ENCODE measurements at places on chromosomes 5 and 9.

- no peak for DNase-seq
Measured at GRCh38 chr5:171562822-171563221, 143.4 kb downstream of the FGF18 start.

DNA sequence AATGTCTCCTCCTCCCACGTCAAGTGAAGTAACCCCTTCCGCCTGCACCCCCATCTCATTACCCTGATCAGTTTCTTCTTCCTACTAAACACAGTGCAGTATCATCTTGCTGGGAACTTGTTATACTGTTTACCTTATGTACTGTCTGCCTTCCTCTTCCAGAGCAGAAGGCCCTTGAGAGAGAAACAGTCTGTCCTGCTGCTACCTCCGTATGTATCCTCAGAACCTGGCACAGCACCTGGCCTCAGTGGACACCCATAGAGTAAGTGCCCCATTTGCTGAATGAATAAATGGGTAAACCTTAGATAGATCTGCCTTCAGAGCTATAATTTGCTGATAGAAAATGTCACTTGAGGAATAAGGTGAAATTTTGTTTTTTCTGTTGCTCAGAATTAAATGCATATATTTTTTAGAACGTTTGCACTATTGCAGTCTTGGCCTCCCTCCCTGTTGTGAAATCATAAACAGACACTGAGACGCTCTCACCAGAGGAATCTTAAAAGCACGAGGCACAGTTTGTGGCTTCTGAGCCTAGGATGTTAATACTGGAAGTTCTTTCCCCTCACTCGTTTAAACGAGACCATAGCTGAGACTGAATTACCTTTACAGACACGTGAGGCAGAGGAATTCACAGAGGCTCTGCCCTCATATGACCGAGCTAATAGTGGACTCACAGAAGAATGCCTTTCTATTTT, 223.1 kb upstream of the DAP start:
- DNase-seq, result no peak

GRCh38 chr9:85586684-85587083, 155.1 kb downstream of the AGTPBP1 start:
- DNase-seq, result no peak

- DNase-seq, result no peak
Measured at GRCh38 chr5:119681734-119682133, 52.4 kb downstream of the FAM170A start.

DNA sequence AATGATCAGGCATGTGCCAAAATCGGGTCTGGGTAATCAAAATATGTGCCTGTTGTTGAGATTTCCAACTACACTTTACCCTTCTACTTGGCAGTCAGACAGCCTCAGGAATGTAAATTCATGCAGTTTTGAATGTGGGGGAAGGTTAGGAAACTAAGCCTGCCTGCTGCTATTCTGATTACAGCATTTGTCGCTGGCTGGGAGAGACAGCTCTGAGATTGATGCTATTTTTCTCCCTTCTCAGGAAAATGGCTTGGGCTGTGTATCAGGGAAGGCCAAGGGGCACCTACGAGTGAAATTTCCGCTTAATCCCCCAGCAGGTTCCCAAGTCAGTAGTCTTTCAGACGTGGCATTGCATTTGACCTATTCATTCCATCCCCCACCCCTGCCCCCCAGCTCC, 3.6 kb upstream of the RGS7BP start:
- no peak for DNase-seq

DNA sequence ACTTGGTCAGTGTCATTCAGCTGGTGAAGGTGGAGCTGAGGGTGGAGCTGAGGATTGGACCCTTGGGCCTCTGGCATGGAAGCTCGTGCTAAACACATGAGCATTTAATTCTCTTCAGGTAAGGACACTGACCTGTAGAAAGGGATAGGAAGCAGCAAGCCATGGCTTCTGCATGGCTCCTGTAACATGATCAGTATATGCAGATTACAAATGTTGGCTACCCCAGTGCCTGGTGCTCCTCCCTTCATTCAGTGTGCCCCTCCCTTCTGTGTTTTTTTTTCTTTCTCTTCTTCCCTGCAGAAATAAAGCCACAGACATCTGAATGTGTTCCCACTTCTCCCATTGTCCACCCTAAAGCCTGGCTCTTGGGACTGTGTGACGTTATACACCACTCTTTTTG, 52.9 kb downstream of the ARHGAP26 start:
- DNase-seq, result no peak

- DNase-seq, result no peak
Measured at GRCh38 chr5:55290991-55291390, 16.5 kb downstream of the DHX29 start.

- no peak for DNase-seq
Measured at GRCh38 chr5:148070621-148071020, 6.8 kb downstream of the SPINK5 start.

- no peak for DNase-seq
Measured at GRCh38 chr9:132984202-132985070, 5.9 kb downstream of the GFI1B start.

- no peak for DNase-seq
Measured at GRCh38 chr5:40390281-40391149, 289.2 kb upstream of the PTGER4 start.

- no peak for DNase-seq
Measured at GRCh38 chr9:13322828-13323550, 43.5 kb upstream of the MPDZ start.

GRCh38 chr9:121388140-121388905, 18.3 kb upstream of the STOM start:
- DNase-seq, result no peak

DNA sequence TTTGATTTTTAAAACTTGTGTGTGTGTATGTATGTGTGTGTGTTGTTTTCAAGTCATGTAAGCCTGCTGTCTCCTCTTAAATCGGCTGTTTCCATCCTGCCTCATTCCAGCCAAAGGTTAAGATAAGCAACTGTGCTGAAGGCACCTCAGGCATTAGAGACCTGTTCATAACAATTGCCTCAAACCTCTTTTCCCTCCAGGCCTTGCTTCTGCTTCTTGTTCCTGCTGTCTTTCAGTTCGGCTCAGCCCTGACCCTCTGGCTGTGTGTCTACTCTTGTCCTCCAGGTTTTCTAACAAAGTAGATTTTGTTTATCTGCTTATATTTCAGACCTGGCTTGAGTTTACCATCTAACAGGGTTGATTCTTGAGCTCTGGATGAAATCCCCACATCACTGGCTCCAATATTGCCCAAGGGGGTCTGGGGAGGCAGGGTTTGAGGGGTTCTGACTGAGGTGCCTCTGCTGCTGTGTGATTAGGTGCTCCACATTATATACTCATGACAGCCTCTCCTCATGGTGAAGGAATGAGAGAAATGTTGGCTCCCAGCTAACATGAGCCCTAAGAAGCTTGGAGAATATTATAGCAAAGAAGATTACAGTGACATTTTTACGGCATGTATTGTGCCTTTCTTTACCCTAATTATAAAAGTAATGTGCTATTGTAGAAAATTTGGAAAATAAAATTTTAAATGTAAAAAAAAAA, 229.7 kb upstream of the PIK3R1 start:
- DNase-seq, result no peak

DNA sequence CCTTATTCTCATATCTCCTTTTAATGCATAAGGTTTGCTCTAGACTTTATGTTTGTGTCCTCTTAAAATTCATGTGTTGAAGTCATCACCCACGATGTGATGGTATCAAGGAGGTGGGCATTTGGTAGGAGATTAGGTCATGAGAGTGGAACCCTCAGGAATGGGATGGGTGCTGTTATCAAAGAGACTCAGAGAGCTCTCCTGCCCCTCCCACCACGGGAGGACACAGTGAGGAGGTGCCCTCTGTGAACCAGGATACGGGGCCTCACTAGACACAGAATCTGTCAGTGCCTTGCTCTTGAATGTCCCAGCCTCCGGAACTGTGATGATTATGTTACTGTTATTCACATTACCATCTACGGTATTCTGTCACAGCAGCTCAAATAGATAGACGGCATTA, 359.0 kb downstream of the IRX1 start:
- no peak for DNase-seq

DNA sequence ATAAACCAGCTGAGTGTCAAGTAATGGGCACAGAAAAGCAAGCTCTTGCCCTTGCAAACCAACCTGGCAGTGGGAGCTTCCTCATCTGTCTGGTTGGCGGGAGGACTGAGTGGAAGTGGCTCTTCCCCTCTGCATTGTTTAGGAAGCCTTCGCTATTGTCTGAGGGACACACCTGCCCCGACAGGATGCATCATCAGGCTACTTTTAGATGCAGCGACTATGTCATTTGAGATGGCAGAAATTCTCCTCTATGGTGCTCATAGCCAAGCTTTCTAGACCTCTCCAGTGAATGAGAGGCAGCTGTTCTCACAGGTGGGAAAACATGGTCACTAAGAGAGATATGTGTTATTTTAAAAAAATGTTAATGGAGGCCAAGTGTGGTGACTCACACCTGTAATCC, 104.0 kb downstream of the DOCK8 start:
- DNase-seq, result no peak

DNA sequence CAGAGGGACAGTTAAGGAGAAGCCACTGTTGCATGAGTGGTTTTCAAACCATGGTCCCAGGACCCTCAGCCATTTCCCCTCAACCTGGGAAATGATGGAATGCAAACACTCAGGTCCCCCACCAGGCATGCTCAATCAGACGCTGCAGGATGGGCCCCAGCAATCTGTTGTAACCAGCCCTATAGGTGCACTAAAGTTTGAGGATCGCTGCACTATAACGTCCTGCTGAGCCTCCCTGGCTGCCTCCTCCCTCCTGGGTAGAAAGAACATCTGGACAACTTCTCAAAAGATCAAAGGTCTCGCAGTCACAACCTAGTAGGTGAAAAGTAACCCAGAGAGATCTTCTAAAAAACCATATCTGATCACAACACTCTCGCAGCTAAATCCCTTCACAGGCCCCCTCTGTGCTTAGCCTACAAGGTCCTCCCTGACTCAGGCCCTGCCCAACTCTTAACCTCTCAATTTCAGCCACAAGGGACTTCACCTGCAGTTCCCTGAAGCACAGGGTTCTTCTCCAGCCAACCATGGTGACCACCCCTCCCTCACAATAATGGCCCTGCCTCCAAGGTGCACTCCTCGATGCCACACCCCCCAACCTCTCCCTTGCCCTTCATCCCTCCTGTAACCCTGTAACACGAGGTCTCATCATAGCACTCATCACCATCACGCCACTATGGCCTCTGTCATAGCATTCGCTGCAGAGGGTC, 3.5 kb downstream of the SHB start:
- DNase-seq, result no peak

- no peak for DNase-seq
Measured at GRCh38 chr5:127562252-127562651, 44.8 kb downstream of the PRRC1 start.

GRCh38 chr9:123359546-123359945, 3.5 kb downstream of the CRB2 start:
- DNase-seq, result no peak

DNA sequence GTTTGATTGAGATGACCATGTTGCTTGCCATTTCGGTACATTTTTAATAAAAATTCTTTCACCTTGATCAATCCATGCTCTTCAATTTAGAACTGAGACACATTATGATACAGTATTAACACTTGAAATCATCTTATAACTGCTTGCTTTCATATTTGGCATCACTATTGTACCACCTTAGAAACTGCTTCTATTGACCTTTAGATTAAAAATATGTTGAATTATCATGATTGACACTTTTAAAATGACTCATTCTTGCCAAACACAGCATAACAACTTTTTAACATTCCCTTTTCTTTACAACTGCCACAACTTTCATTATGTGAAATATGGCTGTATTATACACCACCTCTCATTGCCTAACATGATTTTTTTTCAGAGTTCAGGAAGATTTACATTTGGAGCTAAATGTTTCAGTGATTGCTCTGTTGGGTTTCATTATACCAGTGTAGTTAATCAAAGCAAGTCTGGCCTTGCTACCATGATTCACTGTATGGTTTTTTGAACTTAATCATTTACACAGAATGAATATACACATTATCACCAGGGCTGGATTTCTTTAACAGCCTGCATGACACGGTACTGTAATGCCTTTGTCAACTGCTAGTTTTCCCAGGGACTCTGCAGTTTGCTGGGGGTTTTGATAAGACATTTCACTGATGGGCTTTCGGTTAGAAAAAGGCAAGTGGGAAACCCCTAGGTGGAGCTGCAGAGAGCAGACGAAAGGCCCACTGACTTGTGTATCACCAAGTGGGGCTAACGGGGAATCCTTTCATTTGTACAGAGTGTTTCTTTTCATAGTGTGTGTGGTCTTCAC, 93.6 kb upstream of the TLE4 start:
- no peak for DNase-seq

DNA sequence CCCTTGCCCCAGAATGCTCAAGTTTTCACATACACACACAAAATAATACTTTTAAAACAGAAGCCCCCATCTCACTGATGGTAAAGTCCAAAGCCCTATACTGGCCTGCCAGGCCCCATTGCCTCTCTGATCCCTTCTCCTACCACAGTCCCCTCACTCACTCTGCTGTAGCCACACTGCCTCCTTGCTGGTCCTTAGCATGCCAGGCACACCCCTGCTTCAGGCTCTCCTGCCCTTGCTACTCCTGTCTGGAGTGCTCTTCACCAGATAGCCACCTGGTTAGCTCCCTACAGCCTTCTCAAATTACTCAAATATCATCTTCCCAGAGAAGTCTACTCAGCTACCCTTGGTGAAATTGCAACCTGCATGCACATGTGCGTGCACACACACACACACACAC, 177.5 kb downstream of the C5orf15 start:
- no peak for DNase-seq

DNA sequence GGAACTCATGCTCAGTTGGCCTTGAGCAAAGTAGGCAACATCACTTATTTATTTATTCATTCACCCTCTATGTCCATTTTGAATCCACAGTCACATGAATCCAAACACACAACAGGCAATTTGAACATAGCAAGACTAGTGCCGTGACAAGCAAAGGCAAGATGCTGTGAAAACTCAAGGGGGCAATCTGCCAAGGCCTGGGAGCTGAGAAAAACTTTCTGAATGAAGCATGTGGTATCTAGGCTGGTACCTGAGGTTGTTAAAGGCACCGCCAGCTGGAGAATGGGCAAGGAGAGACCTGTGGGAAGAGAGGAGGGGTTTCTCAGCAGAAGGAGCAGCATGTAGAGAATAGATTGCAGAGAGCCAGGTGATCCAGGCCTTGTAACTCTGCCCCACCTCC, 98.3 kb upstream of the ATP10B start:
- DNase-seq, result no peak

DNA sequence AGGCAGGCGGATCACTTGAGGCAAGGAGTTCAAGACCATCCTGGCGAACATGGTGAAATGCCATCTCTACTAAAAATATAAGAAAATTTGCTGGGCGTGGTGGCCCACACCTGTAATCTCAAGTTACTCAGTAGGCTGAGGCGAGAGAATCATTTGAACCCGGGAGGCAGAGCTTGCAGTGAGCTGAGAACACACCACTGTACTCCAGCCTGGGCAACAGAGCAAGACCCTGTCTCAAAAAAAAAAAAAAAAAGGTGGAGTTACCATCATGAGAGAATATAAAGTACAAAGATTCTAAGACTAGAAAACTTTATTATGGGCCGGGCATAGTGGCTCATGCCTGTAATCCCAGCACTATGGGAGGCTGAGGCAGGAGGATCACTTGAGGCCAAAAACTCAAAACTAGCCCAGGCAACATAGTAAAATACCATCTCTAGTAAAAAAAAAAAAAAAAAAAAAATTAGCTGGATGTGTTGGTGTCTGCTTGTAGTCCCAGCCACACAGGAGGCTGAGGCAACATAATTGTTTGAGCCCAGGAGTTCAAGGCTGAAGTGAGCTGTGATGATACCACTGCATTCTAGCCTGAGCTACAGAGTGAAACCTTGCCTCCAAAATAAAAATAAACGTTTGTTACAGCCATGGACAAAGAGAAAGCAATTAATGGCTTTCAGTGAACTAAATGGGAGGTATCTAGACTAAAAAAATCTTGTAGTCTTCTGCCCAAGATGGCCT, 12.9 kb downstream of the ANXA2R start:
- DNase-seq, result no peak
